ELR (cell line): ENCODE measurements at places on chromosomes 7 and 10.

- no peak for DNase-seq
Observed at GRCh38 chr10:25441270-25441669, 266.5 kb downstream of the GPR158 start.

DNA sequence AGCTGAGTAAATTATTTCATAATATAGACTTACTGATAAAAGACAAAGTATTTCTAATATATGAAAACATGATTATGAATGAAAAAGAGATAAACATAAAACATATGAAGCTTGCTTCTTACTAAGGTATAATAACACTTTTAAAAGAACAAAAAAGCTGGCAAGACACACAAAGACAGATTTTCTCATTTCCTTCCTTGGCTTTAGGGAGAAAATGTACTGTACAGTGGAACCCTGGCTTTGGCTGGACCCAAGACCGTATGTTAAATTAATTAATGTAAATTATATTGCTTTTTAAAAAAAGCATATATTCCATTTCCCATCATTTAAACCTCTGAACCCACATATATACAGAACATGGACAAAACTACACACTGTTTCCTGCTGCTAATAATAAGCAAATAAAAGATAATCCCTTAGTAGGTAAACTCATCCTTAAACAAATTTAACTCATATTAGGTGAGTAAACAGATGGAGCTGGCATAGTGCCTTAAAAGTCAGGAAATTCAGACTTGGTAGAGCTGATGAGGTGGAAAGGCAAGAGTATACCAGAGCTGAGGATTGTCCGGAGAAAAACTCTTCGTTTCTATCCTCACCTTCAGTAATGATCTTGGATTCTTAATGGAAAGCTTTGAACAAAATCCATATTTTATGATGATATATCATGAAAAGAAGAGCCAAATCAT is 1016.4 kb upstream of the KCND2 start:
- DNase-seq, result no peak

DNA sequence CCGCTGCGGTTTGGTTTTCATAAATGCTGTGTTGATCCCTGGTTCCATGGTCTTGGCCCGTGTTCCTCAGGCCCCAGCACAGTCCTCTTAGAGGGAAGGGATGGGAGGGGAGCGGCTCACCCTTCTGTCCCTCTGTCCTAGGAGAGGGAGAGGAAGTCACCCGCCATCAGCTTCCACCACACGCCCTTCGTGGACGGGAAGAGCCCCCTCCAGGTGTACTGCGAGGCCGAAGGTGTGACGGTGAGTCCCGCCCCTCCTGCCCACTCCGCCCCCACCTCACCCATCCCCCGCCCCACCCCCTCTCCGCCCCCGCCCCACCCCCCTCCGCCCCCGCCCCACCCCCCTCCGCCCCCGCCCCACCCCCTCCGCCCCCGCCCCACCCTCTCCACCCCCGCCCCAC is 37.5 kb upstream of the DPYSL4 start:
- no peak for DNase-seq

- no peak for DNase-seq
Observed at GRCh38 chr7:47738563-47739166, 156.8 kb upstream of the TNS3 start.

DNA sequence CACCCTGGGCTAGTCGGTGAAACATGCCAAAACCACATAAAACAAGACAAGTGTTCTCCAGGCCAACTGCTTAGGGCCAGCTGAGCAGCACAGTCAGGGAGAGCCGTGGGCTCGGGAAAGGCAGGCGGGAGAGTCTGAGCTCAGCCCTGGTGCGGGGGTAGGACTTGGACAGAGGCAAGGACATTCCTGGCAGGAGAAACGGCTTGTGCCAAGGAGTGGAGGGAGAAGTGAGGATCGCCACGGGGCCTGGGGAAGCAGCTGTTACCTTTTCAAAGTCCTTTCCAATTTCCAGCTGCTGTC is 4.2 kb downstream of the ELN start:
- no peak for DNase-seq

GRCh38 chr10:78332657-78333056 is 299.0 kb downstream of the RPS24 start:
- DNase-seq, result no peak

DNA sequence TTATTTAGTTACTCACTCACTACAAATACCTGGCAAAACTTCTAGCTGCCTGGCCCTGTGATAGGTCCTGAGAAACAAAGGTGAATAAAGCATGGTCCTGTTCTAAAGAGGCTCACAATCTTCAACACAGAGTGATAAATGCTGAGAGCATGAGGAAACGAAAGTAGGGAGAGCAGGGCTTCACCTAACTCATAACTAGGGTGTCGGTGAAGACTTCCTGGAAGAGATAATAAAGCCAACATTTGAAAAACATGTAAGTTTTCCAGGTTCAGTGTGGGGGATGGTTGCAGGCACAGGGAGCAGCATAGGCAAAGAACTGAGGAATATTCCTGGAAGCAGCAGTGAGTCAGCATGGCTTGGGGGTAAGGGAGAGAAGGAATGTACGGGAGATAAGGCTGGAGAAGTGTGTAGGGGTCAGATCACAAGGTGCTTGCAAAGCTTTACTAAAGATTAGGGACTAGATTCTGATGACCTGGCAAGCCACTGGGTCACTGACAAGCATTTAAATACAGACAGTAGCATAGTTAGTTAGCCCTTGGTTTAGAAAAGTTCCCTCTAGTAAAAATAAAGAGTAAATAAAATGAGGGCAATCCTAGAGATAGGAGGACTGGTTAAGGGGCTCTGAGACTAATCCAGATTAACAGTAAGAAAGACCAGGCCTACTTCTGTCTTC is 5.1 kb downstream of the KEL start:
- DNase-seq, result no peak

GRCh38 chr10:78408671-78409472 is 375.2 kb downstream of the RPS24 start:
- DNase-seq, result no peak

DNA sequence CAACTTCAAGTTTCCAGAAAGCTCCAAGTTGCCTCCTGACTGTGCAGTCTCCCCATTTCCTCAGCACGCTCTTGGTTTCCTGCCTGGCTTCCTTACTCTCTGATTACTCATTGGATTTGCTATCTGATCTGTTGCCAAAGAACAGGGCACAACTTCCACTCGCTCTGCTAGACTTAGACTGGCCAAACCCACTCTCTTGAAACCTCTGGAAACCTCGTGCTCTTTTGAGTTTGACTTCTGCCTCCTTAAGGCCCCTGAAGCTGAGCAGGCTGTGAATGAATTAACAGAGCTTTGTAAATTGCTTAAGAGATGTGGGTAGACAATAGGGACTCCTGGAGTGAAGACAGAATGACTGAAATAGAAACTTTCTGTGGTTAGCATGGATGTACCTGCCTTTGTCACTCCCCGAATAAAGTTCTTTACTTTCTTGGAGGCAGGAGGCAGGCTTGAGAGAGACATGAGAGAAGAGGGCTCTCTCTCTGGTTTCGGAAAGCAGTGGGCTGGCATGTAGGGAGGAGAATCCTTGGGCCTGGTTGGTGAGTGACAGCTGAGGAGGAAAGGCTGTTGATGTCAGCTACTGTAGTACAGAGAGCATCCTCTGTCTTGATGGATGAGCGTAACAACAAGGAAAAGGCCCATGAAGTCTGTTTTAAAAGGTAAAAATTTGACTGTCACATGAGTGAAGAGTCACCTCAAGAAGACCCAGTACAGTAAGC is 70.8 kb downstream of the CHN2 start:
- DNase-seq, result no peak

DNA sequence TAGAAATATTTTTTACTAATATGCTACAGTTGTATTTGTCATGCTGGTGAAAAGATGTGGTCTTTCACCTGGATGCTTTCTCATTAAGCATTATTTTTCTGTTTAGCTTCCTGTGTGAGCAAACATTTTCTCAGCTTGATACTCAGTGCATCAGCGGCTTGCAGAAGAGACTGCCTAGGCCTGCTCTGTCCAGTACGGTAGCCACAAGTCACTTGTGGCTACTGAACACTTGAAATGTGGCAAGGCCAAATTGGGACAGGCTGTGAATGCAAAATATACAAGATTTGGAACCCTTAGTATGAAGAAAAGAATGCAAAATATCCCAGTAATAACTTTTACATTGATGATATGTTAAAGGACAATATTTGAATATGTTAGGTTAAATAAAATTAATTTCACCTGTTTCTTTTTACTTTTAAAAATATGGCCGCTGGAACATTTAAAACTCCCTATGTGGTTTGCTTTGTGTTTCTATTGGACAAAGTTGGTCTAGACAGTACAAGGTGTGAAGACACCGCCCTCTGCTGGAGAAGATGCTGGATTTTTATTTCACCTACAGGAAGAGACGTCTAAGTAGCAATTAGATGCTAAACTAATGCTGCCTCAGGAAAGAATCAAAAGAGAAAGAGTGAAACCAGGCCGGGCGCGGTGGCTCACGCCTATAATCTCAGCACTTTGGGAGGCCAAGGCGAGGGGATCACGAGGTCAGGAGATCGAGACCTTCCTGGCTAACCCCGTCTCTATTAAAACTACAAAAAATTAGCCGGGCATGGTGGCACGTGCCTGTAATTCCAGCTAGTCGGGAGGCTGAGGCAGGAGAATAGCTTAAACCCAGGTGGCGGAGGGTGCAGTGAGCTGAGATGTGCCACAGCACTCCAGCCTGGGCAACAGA is 5.3 kb downstream of the SRGN start:
- peak; percentile 85 for DNase-seq

DNA sequence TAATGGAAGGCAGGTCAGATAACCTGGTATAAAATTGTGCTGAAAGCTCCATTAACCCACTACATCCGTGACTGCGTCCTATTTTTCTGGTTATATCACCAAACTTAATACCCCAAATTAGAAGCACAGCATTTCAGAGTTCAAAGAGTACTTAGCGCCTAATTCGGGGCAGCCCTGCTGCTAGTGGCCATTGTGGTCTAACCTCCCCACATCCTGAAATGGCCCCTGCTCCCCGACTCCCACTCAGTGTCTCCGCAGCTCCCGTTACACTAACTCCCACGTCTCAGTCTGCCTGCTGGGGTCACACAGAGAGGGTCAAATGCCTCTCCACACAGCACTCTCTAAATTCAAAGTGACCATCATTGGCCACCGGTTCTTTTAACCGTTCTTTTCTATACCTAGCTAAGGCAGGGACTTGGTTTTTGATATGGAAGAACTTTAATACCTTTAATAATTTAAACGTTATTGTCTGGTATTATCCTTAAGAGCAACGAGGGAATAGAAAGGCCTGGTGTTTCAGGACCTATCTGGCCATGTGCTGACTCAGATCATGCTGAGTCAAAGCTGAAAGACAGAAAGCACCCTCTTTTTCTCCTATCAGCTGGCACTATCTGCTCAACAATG is 117.1 kb downstream of the KMT2E start:
- peak; percentile 27 for DNase-seq

- DNase-seq, result peak; percentile 33
Observed at GRCh38 chr7:138074121-138074520, 2.1 kb upstream of the AKR1D1 start.

- DNase-seq, result no peak
Observed at GRCh38 chr10:120960725-120961124, 109.6 kb downstream of the WDR11 start.

DNA sequence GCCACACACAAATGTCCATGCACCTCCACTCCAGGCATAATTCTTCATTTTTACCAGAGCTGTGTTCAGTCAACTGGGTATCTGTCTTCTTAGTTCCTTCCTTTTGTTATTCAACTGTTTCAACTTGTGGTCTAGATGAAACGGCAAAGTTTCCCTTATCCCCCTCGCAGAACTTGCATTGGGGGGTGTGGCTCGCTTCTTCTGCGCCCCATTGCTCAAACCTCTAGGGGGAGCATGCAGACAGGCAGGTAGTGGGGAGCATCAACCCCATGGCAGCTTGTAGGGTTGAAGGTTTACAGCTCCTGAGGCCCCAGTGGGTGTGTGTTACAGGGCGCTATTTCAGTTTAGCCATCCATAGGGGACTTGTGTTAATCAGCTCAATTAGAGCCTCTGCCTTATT is 38.3 kb upstream of the COBL start:
- DNase-seq, result no peak

DNA sequence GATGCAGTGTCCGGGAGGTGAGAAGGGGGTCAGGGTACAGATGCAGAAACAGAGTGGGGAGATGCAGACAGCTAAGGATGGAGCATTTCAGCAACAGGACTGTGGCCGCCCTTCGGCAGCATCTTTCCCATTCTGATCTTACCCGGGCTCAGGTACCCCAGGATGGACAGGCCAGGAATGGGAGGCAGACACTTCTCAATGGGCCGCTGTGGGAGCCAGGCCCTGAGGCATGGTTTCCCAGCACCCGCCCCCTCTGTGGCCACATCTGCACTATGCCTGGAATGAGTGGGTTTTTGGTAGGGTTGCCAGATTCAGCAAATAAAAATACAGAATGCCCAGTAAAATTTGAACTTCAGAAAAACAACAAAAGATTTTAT is 105.2 kb upstream of the CTBP2 start:
- DNase-seq, result no peak

- no peak for DNase-seq
Observed at GRCh38 chr10:110274647-110275046, 30.1 kb downstream of the SMNDC1 start.

DNA sequence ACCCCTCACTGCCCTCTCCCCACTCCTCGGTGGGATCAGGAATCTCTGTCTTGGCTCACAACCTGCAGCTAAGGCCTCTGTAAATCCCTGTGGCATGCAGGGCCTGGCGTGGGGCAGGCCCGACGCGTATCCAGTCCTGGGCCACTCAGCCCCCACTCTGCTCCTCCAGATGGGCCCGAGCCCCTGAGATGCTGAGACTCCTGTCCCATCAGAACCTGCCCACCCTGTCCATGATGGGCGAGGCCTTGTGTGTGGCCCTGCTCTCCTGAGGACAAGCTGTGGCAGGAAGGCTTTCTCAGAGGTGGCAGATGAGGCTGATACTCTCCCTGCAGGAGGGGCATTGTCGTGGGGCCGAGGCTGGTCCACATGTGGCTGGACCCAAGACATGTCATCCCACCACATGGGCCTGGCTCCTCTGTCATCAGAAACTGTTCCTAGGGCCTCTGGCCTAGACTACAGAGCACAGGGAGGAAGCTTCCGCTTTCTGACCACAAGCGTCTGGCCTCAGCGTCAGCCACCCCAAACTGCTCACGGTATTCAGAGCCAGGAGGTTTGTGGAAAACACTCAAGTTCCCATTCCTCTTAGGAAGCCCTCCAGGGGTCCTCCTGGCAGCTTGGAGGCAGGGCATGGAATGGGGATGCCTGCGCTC is 6.0 kb downstream of the ALOX5 start:
- DNase-seq, result no peak
